ENCODE measurements at places on chromosomes 6 and 20.
A peak's percentile ranks its signal among the peaks of the same experiment; 100 is the strongest.

DNA sequence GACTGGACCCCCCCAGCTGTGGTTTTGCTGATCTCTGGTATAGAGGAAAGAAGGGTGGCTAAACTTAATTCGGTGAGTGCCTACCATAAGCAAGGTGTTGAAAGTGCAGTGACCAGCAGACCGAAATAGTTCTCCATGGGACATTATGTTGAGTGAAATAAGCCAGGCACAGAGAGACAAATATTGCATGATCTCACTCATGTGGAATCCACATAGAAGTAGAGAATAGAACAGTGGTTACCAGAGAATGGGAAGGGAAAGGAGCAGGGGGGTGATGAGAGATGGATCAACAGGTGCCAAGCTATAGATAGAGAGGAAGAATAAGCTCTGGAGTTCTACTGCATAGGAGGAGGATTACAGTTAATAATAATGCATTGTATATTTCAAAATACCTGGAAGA, 9.7 kb upstream of the GCNT2 start:
- DNase-seq, result no peak

DNA sequence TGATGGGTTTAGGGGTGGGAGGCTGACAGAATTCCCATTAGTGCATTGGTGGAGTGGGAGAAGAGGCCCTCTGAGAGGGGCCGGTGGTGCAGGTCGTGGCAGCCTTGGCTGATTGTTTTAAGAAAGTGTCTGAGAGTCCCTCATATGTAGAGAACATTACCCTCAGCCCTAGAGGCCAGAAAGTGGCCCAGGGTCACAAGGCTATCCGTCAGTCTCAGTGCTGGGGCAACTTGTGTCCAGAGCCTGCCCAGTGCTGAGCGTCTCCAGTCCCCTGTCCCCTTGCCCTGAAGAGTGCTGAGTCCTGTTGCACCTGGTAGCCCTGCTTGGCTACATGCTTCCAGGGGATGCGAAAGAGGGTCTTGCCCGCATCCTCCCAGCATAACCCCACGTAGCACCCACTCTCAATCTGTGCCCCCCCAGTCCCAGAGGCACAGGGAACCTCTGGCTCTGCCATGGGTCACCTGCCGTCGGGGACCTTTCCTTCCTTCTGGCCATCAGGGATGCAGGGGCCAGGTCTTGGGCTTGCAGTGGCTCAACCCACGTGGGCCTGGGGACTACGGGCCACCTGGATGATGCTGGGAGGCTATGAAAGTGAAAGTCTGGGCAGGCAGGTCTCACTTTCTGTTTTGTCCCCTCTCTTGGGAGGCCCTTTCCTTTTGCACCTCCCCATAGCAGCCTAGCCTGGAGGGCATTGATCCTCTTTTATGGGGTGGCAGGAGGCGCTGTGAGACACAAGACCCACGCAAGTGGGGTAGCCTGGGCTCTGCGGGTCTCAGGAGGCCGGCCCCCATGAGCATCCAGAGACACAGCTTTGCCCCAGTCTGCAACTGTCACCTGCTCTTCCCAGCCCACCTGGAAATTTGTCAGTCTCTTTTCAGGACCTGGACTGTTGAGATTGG, 12.2 kb downstream of the DUSP15 start:
- no peak for DNase-seq

DNA sequence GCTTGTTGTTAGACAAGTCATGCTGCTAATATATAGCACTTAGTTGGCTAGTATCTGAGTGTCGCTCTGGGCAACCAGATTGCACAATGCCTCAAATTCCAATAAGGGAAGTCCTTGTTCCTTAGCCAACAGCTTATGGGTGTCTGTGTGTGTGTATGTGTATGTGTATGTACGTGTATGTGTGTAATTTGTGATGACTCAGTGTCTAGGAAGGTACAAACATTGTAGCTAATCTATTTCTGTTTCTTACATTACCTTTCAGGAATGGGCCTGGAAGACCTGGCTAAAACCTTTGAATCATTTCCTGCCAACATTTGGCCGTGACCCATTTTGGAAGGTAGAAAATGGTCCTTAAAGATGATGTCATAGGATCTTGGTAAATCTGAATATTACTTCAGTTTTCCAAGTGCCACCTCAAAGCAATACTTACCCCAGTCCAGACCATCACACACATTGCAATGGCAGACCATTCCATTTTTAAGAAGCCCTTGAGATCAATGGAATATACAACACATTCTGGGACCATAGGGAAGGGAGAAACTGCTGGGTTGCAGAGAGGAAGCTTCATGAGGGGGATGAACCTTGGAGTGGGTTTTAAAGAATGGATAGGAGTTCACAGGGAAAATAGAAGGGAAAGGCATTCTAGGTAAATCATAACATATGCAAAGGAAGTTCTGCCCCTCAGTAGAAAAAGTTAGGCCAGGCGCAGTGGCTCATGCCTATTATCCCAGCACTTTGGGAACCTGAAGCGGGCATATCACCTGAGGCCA, 25.1 kb downstream of the NEDD9 start:
- DNase-seq, result no peak

DNA sequence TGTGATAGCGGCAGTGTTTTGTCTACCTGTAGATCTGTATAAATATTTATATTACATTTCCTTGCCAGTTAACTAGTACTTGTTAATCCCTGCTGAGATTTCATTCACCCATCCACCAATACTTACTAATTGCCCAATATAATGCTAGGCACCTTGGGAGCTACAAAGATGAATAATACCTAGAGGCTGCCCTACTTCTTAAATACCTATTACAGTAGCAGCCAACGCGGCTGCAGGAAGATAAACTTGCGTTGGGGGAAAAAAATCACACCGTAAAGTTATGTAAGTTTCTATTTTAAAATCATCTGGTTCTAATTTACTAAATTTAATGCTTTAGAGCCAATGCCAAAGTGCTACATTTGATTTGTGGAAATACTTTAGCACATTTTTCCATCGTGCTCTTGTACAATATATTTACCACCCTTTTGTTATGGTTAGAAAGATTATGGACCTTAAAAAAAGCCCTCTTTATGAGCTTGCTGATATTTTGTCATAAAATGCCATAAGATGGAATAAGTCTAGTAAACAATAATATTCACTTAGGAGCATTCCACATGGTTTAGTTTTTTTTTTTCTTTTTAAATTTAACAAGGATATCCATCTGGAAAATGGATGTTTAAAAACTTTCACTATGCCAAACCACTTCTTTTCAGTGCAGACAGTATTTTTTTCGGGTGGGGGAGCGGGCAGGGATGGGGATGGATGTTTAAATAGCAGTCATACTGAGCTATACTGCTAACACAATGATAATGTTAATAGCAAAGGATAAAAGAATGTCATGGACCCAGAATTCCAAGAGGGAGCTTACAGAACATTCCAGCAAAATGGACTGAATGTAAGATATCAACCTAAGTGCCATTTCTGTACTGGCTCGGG, 13.2 kb upstream of the NEDD9 start:
- DNase-seq, result no peak

DNA sequence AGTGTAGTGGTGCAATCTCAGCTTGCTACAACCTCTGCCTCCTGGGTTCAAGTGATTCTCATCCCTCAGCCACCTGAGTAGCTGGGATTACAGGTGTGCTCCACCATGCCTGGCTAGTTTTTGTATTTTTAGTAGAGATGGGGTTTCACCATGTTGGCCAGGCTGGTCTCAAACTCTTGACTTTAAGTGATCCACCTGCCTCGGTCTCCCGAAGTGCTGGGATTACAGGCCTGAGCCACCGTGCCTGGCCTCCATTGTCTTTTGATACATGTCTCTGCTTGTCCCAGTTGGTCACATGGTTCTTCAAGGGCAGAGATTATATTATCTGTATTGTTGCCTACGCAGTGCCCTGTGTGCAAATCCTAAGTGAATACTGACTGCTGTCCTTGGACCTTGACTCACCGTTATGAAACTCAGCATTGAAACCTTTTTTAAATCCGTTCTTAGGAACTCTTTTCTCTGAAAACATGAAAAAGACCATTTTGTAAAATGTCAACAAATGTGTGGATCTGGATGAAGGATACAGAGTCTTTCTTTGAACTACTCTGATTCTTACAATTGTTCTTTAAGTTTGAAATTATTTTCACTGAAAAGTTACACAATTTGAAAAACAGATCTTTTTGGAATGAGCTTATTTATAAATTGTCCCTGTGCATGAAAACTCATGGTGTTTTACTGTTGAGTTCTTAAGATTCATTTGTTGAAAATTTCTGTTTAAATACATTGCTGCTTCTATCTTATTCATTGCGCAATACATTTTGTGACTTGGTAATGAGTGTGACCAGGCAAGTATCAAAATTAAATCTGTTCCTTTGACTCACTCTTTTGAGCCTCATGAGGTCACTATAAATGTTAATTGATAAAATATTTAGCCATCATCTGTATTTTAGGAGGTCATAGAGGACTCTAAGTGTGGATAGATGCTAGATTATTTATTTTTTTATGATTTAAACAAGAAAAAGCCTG, 293.5 kb downstream of the UTRN start:
- DNase-seq, result no peak

DNA sequence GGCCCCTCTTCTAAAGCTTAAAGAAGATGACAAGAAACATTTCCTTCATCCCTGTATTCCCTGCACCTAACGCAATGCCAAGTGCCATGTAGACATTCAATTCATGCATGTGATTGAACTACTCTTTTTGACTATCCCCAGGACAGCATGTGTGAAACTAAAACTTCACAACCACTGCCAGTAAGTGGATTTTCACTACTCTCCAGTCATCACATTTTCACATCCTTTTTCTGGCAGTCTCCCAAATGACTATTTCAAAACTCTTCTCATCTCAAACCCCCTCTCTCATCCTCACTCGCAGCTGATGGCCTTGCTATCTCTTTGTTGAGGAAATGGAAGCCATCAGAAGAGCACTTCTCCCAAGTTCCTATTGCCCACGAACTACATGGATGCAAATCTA, 122.6 kb downstream of the OPRM1 start:
- DNase-seq, result no peak

DNA sequence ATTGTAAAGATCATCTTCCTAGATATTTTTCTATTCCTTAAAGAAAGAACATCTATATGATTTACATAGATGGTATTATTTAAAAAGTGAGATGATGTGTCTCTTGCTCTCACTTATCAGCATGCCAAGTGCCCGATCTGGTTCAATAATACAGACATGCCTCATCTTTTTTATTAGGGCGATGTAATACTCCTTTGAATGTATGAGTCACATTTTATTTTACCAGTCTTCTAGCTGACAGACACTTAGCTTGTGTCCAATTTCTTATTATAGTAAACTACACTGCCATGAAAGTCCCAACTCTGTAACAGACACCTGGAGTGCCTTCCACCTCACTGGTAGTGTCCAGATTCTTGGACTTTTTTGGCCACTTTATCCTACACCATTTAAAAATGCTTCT, 586.6 kb upstream of the BTBD3 start:
- DNase-seq, result no peak

- no peak for DNase-seq
Measured at GRCh38 chr6:18400831-18401446, 13.8 kb downstream of the RNF144B start.

- no peak for DNase-seq
Measured at GRCh38 chr20:17645546-17646208, 36.4 kb downstream of the RRBP1 start.

- DNase-seq, result no peak
Measured at GRCh38 chr6:26290941-26291340, 74.1 kb upstream of the BTN3A2 start.

GRCh38 chr6:35919827-35920751, 809 bp downstream of the SRPK1 start:
- peak; percentile 21 for DNase-seq

DNA sequence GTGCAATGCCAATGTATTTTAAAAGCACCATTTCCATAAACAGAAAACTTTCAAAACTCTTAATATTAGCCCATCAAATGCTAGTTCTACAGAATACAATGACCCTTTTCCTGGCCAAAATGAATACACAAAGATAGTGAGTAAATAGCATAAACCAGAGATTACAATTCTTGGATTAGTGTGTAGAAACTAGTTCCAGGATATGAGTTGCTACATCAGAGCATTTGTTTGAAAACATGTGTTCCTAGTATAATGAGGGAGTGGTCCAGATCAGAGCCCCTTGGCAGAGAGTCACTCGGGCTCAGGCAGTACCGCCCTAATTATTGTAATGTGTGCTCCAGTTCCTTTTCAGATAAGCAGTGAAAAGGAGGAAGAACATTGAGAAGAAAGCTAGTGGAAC, 63.7 kb upstream of the COL21A1 start:
- DNase-seq, result no peak

- DNase-seq, result no peak
Measured at GRCh38 chr6:15358579-15359327, 112.9 kb downstream of the JARID2 start.

DNA sequence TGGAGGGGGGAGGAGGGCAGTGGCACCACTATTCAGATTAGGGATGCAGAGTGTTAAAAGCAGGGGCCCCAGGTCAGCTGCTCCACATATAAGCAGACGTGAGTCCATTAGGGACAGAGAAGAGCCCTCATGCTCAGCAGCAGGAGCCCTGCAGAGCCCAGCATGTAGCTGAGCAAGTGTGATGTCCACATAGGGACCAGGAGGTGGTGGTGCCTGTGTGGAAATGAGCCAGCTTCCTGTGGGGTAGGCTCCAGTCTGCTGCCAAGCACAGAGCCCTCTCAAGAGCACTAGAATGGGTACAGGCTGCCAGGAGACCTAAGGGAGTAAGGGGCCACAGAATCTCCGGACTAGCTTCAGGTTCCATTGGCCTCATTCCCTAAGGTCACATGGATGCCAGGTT, 57.9 kb upstream of the MLN start:
- DNase-seq, result no peak

GRCh38 chr6:87139236-87139635, 16.1 kb upstream of the ZNF292 start:
- no peak for DNase-seq

DNA sequence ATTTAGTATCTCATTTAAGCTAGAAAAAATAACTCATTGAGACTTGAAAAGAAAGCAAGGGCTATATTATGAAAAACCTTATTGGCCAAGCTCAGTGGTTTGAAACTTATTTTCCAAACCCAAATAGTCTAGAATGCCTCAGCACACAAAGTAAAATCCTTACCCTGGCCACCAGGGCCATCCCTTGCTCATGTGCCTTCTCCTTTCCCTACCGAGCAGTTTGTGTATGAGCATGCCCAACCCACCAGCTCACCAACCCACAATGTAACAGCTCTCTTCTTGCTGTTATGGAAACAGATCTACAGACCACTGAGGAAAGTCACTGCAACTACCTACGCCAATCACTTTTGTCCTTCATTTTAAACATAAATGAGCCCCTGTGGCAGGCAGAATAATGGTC, 79.6 kb upstream of the CARMIL1 start:
- DNase-seq, result no peak

Data from stimulated activated CD8-positive, alpha-beta memory T cell treated with anti-CD3 and anti-CD28 coated beads, Interleukin-4, amount 100 ng/mL, for 24 hours (primary cell).